ENCODE measurements at places on chromosomes 12 and 14.

DNA sequence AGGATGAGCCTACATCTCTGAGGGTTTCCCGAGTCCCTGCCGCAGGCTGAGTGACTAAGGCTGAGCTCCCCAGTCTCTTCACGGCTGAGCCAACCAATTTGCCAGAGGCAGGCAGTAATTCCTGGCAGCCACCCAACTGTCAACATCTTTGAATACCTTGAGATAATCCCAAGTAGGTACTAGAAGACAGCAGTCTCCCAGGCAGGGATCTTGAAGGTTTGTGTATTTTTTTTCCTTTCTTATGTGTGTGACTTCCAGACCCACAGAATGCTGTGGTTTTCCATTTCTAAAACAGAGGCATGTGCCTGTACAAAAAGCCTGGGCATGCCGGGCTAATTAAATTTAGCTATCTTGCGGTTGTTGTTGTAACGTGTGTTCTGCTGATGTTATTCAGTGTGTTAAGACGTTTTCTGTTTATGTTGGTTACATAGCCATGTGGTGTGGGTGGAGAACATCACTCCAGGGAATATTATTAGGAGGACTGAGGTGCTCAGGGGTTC lies 155.5 kb downstream of the ANO2 start:
- DNase-seq, result no peak

DNA sequence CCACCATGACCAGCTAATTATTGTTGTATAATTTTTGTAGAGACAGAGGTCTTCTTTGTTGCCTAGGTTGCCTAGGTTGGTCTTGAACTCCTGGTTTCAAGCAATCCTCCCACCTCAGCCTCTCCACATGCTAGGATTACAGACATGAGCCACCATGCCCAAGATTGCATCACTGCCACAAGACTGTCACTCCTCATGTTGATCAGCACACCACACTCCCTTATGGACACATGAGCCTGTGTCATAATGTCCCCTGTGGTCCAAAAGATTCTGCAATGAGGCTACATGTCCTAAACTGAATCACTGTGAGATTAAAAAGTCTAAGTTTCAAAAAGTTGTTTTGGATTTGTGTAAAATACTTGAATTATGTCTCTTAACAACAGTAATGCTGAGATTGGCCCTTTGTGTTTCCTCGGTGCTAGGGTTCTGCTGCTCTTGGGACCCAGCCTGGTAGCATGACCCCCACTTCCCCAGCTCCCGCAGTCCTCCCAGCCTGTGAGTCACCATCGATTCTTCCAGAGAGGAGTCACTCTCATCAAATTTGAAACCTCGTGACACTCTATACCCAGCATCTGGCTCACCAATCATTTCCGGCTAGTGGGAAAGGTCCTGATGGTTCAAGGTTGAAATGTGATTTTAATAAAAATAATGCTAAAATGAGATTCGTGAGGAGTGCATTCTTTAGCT lies 890.9 kb downstream of the VRK1 start:
- DNase-seq, result no peak

- DNase-seq, result no peak
These were observed 150.3 kb upstream of the ARHGAP5 start for GRCh38 chr14:31926652-31927347.

DNA sequence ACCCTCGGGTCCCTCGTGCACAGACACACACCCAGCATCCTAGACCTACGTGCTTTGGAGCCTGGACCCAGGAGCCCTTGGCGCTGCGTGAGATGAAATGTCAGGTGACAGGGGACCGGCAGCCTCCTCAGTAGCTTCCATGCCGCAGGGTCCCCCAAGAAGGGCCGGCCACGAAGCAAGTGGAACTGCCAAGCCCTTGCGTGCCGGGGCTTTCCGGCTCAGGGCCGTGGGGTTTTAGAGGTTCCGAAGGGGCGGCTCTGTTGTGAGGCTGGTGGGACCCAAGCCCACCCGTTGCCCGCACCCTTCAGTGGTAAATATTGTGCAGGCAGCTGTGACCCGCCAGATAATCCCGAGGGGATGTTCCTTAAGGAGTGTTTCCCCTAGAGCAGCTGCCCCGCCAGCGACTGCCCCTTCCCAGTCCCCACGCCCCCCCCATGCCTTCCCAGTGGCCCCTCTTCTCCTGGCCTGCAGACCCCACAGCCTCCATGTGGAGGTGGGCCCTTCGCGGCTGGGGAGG lies 133.7 kb downstream of the ADGRD1 start:
- no peak for DNase-seq

DNA sequence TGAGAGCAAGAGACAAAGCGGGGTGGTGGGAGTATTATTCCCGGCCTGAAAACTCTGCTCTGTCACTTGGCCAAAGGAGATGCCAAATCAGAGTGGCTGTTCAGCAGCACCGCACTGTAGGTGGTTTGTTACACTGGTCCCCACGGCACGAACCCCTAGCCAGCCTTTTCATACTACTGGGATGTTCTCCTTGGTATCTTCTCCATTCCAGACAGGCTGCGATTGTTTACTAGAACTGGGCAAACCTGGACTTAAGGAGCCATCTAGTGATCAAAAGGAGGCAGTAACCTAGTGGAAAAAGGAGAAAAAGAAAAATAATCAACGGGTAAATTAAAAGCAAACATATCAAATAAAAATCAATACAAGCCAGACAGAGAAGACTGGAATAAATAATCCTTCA lies 58.9 kb upstream of the TMTC2 start:
- no peak for DNase-seq

DNA sequence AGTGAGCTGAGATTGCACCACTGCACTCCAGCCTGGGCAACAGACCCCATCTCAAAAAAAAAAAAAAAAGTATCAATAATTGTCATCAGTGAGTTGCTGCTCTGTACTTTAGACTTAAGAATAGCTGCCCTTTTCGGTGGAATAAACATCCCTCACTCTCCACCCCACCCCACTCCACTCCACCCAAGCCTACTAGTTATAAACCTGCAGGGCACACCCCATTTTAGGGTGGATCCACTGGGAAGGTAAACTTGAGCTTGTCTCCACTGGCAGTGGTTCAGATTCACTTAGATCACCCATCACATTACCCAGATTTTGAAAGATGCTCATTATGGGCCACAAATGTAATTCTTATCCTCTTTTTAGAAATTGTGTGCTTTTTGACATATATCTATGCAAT lies 106.4 kb downstream of the GPR135 start:
- no peak for DNase-seq

DNA sequence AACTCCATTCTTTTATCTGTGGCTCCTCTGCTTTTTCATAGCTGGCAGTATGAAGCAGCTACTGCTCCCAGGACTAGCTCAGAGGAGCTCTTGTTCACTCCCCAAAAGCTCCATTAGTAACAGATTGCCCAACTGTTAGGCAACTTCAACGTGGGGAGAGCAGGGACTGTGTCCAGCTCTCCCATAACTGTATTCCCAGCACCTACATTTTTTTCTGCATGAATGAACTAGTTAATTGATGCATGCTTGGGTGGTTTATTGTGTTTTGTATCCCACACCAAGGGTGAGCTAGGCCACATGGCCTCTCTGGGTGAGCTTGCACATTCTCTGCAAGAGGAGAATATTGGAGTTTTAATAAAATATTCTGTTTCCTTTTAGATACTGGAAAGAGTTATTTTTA lies 15.2 kb downstream of the STON2 start:
- DNase-seq, result no peak

DNA sequence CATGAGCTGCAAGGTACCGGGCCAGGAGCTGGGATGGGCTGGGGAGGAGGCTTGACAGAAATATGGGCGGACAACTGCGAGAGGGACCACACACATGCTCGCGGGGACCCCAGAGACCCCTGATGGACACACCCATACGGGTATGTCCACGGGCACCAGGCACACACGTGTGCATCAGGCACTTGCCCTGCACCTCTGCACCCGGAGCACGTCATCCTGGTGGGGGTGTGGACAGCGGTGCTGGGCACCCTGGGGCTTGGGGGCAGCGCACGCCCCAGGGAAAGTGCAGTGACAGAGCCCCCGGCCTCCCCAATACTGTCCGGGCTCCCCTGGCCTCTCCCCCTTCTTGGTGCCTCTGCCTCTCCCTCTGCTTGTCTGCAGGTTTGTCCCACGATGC lies 1.7 kb upstream of the CRIP1 start:
- no peak for DNase-seq

GRCh38 chr12:95736631-95737030 lies 53.9 kb downstream of the NTN4 start:
- DNase-seq, result no peak

DNA sequence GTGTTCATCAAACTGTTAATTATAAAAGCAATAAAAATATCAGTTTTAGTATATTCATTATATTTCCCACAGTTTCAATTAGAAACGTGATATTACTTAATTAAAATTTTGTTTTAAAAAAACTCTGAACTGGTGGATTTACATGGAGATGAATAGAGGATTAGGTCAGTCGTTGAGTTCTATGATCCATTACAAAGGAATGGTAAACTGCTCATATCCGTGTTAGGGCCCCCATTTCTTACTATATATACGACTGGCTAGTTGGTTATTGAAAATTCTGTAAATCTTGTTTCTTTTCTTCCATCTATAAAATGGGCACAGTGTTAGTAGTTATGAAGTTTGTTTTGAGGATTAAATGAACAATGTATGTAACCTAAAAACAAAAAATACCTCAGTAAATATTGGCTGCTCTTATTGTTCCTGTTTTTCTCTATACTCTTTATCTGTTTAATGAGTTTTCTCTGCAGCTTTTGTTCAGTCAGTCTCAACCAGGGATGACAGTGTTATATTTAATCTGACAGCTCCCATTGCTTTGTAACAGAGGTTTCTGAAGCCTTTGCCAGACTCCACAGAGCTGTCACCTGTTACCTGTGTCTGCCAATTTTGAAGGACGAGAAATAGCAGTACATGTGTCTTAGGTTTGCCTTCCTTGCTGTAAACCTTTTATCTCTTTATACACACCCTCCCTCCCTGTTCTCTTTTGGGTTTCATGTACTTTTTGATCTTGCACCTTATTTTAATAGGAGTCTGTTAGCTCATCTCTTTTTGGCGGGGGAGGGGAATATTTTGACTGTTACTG lies 41.5 kb downstream of the FRS2 start:
- DNase-seq, result no peak

GRCh38 chr12:114750917-114751316 lies 66.9 kb upstream of the TBX3 start:
- DNase-seq, result no peak

DNA sequence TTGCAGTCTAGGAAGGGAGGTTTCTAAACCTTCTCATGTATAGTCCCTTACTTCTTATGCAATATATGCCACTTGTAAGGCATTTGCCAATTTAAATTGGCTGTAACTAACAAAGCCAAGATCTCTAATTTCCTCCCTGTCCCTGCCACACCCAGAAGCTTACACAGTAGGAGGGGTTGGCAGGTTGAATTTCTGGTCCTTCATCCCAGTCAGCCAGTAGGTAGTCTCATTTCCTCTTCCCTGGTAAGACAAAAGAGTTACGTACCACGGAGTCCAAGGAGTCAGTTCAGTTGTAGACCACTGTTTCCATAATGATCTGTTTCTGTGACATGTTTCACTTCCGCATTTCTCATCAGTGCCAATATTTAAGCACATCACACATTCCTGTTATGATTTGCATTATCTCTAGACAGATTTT lies 47.0 kb upstream of the PLBD1 start:
- no peak for DNase-seq

- DNase-seq, result no peak
These were observed 27.6 kb downstream of the SARNP start for GRCh38 chr12:55789893-55790292.

- DNase-seq, result no peak
These were observed 171.0 kb upstream of the FOXN3 start for GRCh38 chr14:89588016-89588415.

DNA sequence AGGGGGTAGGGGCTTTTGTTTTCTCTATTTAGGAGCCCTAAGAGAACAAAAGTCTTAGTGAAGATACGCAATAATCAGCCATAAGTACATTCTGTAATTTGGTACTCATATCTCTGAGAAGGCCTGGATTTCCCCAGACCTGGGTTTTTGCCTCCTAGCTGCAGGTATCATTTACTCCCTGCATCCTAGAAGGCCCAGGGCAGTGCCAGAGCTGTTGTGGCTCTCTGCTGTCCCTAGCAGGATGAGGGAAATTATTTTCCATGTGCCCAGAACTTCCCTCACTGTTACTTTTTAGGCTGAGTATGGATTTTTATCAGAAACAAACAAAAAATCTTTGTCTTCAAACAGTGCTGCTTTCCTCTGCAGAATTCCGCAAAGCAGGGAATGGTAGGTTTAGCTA lies 192.5 kb upstream of the SYT1 start:
- DNase-seq, result no peak

DNA sequence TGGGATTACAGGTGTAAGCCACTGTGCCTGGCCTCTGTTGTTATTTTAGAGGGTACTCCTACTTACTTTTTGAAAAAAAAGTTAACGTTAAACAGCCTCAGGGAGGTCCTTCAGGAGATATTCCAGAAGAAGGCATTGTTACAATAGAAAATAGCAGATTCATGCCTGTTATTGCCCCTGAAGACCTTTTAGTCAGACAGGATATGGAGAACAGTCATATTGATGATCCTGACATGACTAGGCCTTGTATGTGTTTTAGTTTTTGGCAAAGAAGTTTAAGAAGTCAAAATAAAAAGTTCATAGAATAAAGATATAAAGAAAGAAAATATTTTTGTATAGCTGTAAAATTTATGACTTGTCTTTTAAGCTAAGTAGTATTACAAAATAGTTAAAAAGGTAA lies 45.3 kb downstream of the WASHC3 start:
- no peak for DNase-seq

- DNase-seq, result no peak
These were observed 18.1 kb upstream of the SSPN start for GRCh38 chr12:26177283-26177682.

- no peak for DNase-seq
These were observed 61.5 kb upstream of the LRTM2 start for GRCh38 chr12:1758887-1759286.

DNA sequence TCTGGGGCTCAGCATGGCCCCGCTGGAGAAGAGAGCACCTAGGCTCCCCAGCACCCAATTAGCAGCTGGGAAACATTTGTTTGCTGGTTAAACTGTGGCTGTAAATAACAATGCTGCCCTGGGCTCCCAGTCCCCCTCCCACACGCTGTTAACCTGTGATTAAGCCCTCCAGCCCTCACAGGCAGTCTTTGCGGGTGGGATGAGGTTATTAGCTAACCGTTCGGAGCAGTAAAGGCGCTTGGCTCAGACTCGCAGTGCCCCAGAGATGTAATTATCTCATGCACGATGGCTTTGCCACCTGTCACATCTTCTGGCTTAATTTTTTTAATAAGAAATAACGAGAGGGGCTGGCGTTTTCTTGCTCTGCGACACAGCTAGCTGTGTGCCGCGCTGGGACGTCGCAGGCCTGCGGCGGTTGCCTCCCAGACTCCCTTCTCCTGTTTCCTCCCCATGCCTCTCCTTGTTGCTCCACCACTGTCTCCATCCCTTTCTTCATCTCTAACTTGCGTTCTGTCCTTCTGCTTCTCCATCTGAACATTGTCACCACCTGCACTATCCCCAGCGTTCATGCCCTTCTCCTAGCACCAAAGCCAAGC lies 239.2 kb upstream of the FKBP4 start:
- DNase-seq, result no peak

GRCh38 chr14:101216366-101217079 lies 313.0 kb upstream of the RTL1 start:
- no peak for DNase-seq
